ENCODE measurements at places on chromosomes 3 and 15.

- DNase-seq = no peak
Observed at GRCh38 chr3:152315623-152316022, 46.9 kb downstream of the MBNL1 start.

GRCh38 chr3:107953722-107954121 is 137.1 kb downstream of the CD47 start:
- no peak for DNase-seq

- DNase-seq = no peak
Observed at GRCh38 chr15:63133786-63134185, 12.1 kb downstream of the LACTB start.

DNA sequence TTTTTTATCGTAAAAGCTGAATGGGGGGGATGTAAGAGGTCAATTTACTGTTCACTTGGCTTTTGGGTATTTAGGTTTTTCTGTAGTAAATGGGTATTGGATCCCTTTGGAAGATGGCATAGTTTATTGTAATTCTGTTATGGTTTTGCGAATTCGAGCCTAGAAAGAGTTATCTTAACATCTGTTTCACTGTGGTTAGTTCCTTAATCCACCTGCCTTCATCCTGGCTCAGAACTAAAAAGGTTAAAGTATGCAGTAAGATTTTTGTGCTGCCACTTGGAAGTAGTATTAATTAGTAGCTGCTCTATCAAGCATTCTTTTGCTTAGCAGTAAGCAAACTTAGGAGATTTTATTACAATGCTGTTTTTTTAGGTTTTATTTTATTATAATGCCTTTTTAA is 62.4 kb downstream of the ARIH1 start:
- DNase-seq = no peak

DNA sequence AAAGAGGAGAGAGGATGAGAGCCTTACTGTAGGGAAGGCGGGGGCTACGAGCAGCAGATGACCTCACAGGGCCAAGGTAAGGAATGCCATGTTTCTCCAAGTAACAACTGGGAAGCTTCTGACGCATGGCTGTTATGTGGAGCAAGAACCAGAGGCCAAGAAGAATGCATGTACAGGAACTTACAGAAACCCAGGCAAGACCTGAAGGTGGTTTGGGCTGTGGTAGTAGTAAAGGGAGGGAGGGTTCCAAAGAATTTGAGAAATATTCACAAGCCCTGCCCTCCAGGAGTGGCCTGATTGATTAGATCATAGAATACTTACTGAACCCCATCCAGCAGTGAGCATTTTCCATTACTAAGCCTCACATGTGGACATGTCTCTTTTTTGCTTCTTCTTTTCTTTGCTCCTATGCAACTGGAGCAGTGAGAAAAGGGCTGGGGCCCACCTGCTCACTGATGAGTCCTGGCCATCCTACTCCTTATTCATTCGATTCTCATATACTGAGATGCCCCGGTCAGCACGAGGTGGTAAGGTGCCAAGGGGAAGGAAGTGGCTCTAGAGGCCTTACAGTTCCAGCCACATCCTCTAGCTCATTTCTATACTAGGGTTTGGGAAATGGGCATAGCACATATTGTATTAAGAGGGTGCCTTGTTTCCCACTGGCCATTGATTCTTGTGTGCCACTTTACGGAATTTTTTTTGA is 8.3 kb upstream of the SLC12A8 start:
- no peak for DNase-seq

Measured in stimulated activated CD8-positive, alpha-beta memory T cell treated with anti-CD3 and anti-CD28 coated beads, Interleukin-15, amount 100 ng/mL, for 48 hours (primary cell).